Lung (tissue), 17 donors: ENCODE measurements at places on chromosomes 16 and 17.

GRCh38 chr17:9309216-9309615, 266.4 kb downstream of the STX8 start:
- DNase-seq, result no peak

DNA sequence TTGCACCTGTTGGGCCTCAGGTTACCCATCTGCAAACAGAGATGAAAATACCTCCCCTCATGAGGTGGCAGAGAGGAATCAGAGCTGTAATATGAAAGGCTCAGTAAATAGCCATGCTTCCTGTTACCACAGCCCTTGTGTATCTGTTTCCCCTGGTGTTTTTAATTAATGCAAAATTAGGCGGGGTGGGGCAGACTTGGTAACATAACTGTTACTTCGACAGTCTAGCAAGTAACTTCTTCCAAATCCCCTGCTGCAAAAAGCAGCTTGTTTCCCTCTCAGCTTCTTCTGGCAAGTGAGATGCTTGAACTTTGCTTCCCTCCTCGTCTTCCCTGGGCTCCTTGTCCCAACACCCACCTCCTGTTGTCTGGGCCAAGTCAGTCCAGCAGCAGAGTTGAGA, 381.5 kb downstream of the CPPED1 start:
- DNase-seq, result no peak

DNA sequence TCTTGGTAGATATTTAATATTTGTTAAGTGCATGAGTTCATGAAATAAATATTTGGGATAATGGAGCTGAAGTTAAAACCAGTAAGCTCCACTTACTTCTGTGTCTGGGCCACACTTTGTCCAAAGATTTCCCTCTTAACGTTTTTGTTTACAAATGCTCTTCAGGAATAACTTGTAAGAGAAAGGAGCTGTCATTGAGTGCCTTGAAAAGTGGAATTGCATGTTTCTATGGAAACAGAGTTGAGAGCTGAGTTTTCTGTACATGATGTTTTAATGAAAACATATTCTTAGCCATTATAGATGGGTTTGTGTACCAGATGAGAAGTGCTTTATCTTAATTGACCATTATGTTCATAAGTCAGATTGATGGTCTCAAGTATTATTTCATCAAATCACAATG, 1045.4 kb upstream of the EEF2KMT start:
- peak; percentile 39 for DNase-seq

GRCh38 chr16:4900036-4900435, 36.9 kb downstream of the PPL start:
- no peak for DNase-seq

- DNase-seq, result no peak
These were observed 200.9 kb upstream of the N4BP1 start for GRCh38 chr16:48810803-48811453.

GRCh38 chr17:69678206-69678605, 263.7 kb downstream of the MAP2K6 start:
- no peak for DNase-seq

- no peak for DNase-seq
These were observed 360.4 kb upstream of the ZFHX3 start for GRCh38 chr16:73408311-73408710.

GRCh38 chr16:633336-634050, 2.6 kb downstream of the METTL26 start:
- no peak for DNase-seq

- no peak for DNase-seq
These were observed 228.2 kb downstream of the GRIN2A start for GRCh38 chr16:9953908-9954570.

DNA sequence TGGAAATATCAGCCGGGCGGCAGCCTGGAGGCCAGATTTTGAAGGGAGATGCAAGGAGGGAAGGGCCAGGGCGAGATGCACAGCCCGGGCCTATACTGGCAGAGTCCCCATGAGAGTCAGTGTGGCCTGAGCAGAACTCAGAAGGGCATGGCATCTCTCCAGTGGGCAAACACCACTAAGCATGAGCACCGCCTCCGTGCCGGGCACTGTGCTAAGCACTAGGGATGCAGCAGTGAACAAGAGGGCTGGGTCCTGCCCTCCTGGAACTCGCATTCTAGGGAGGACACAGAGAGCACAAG, 33.5 kb downstream of the TK2 start:
- no peak for DNase-seq

DNA sequence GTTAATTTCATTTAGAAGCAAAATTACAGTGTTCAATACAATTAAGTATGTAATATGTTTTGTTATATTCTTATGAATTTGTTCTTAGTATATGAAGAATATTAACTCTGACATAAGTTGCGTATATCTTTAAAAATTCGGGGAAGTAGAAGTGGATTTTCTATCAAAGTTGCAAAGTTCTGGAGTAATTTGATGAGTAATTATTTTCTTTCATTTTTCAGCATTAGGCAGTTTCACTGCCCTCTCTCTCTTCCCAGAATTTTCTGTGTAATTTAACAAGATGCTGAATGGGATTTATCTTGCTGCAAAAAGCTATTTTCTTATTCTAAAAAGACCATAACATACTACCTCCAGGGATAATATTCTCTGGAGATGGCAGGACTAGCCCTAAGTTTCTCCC, 8.9 kb upstream of the CCL18 start:
- DNase-seq, result no peak

GRCh38 chr17:74117087-74117698, 86.3 kb upstream of the RPL38 start:
- no peak for DNase-seq

DNA sequence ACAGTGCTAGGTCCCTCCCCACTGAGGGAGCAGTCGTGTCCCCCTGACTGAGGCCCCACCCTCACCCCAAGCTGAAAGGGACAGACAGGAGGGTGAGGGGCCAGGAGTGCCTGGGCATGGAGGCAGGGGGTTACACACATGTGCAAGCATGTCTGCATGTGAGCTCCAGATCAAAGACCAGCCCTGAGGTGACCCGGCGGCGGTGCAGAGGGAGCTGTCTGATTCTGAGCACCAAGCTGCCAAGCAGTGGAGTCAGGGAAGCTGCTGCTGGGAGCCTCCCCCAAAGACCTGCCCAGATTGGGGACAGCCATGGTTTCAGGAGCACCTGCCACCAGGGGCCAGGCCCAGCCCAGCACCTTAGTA, 5.5 kb downstream of the DLX3 start:
- no peak for DNase-seq

DNA sequence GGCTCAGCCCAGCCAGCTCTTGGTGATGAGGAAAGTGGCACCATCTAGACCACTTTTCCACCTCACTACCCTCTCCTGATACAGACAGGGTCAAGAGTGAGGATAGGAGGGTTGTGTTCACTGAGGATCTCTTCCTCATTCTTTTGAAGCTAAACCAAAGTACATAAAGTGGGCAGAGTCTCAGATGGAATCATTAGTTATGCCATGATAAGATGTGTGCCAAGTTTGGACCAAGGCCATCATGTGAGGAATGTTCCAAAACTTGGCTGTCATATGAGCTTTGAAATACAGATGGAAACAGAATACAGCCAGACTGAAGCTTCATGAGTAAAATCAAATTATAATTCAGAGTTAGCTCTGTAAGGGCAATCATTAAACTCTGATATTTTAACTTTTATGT, 37.2 kb downstream of the ACSM1 start:
- no peak for DNase-seq

DNA sequence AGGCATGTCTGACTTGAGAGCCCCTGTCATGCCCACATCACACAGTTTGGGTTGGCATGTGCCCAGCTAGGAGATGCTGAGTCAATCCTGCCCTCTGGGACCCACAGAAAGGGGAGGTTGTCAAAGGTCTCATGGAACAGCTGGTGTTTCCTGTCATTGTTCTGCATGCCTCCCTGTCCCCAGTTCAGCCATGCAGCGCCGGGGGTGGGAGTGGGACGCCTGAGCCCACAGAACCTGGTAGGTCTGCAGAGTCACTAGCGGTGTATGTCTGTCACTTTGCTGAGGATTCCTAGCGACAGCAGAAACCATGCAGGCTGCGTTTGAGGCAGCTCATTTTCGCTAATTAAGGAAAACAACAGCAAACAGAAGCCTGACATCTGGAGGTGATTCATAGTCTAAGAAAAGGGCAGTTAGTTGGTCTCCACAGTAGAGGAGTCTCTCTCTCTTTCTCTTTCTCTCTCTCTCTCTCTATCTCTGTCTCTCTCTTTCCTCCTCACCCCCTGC, 19.6 kb upstream of the CCL1 start:
- peak; percentile 56 for DNase-seq

- no peak for DNase-seq
These were observed 24.6 kb upstream of the SMURF2 start for GRCh38 chr17:64686705-64687104.

GRCh38 chr16:87674419-87674818, 72.1 kb downstream of the JPH3 start:
- no peak for DNase-seq

- no peak for DNase-seq
These were observed 31.1 kb downstream of the SLFN11 start for GRCh38 chr17:35342276-35342675.

DNA sequence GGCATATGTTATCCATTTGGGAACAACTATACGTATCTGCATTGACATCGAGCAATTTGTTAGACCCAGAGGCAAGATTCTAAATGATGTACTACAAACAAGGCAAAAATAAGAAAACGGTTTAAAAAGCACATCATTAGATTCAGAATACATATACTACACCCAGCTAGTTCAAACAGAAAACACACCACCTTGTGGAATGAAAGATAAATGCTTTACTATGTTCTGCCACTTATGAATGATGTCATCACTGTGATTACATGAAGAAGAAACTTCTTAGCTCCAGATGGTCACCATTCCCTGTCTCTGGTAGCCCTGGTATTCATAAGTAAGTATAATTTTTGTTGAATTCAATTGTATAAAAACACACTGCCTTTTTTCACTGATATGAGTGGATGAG, 7.8 kb downstream of the NACA2 start:
- peak; percentile 68 for DNase-seq

DNA sequence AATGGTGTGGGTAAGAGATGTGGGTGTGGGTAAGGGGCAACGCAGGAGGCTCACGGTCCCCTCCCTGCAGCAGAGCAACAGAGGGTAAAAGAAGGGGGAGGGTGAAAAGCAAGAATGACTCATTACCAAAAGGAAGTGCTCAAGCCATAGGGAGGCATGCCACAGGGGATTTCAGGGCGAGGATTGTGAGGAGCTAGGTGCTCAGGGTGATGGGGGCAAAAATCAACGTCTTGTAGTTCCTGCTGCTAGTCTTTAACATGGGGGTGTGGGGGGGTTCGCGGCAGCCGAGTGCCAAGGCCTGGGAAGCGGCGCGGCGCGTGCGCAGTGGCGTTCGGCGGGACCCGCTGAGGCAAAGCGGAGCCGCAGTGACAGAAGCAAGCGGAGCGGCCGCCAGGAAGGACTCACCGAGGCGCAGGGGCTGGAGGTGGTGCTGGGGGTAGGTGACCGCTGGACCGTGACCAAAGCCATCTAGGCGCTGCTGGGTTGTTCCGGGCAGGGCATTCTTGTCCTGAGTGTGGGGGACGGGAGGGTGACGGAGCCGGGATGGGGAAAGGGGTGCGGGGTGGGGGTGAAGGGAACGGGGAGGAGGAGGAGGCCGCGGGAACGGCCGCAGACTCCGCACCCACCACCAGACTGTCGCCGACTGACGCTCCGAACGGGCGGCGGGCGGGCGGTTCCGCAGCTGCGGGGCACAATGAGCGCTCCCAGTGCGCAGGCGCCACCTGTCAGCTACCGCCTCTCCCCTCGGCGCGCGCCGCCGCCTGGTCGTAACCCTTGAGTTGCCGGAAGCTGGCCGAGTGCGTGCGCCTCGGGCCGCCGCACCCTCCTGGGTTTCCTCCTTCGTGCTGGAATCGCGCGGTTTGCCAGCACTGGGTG, at the start of gene SSH2:
TSS of gene SSH2 (minus strand) at position 696 of the 876 bp plus-strand sequence. CDS start at position 468, 228 bp downstream.
- peak; percentile 87 for DNase-seq

DNA sequence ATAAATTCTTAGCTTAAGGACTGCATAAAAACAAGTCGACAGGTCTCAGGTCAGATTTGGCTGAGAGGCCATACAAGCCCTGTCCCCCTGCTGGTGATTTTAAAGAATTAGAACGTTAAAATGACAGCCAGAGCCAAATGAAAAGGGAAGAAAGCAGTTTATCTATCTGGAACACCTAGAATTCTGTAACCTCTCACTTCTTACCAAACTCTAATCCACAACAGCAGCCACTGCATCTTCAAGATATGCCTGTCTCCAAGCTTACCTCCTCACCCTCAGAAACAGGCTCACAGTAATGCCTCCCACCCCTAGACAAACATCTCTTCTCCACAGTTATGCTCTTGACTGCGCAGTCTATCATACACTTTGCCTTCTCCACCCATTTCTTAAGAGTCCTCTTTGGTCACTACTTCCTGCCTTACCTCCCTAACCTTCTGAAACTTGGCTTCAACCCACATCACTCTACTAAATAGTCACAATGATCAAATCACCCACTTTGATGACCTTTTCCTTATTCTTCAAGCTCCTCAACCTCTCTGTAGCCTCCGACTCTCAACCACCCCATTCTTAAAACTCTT, 14.2 kb downstream of the ANKFY1 start:
- DNase-seq, result no peak

- DNase-seq, result no peak
These were observed 98.7 kb downstream of the NPIPB11 start for GRCh38 chr16:29307598-29308507.

- DNase-seq, result peak; percentile 8
These were observed 7.8 kb upstream of the RNF213 start for GRCh38 chr17:80252871-80253270.

GRCh38 chr17:78544881-78545755, 32.1 kb downstream of the DNAH17 start:
- DNase-seq, result no peak

- no peak for DNase-seq
These were observed 159.6 kb downstream of the PRKCA start for GRCh38 chr17:66462010-66462409.

- no peak for DNase-seq
These were observed 50.3 kb downstream of the KPNA2 start for GRCh38 chr17:68085771-68086381.

DNA sequence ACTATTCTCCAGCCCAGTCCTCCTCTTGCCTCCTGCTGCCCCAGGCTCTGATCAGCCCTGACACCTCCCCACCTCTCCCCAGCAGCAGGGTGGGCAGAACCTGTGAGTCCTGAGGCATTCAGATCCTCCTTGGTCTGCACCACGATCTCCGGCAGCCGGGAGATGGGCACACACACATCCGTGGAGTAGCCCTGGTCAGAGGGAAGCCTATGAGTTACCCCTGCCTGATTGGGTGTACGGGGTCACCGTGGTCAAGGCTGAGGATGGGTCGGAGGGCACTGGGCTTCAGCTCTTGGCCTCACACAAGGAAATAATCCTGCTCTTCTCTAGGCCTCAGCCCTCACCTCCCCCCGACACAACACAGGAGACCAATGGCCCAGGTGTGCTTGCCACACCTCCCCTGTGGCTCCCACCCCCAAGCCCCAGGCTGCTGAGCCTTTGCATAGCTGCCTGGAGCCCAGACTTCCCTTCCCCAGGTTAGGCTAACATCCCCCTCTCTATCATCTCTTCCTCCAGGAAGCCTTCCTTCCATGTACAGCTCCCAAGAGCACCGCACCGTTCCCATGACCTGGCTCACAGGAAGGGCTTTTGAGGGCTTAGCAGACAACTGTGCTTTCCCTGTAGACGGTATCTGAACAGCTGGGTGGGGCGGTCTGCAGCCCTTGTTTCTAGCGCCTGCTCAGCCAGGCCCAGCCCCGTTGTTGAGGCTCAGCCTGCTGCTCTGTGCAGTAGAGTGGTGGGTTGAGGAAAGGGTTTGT, 3.7 kb downstream of the LDHD start:
- DNase-seq, result no peak
